SIG-M5 (cell line): ENCODE measurements at places on chromosomes 1 and 21.

DNA sequence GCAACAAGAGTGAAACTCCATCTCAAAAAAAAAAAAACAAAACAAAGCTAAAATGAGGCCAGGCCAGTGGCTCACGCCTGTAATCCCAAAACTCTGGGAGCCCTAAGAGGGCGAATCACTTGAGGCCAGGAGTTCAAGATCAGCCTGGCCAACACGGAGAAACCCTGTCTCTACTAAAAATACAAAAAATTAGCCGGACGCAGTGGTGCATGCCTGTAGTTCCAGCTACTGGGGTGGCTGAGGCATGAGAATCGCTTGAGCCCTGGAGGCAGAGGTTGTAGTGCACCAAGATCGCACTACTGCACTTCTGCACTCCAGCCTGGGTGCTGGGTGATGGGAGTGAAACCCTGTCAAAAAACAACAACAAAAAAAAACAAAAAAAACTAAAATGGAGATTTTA lies 191.2 kb upstream of the SGIP1 start:
- no peak for DNase-seq

DNA sequence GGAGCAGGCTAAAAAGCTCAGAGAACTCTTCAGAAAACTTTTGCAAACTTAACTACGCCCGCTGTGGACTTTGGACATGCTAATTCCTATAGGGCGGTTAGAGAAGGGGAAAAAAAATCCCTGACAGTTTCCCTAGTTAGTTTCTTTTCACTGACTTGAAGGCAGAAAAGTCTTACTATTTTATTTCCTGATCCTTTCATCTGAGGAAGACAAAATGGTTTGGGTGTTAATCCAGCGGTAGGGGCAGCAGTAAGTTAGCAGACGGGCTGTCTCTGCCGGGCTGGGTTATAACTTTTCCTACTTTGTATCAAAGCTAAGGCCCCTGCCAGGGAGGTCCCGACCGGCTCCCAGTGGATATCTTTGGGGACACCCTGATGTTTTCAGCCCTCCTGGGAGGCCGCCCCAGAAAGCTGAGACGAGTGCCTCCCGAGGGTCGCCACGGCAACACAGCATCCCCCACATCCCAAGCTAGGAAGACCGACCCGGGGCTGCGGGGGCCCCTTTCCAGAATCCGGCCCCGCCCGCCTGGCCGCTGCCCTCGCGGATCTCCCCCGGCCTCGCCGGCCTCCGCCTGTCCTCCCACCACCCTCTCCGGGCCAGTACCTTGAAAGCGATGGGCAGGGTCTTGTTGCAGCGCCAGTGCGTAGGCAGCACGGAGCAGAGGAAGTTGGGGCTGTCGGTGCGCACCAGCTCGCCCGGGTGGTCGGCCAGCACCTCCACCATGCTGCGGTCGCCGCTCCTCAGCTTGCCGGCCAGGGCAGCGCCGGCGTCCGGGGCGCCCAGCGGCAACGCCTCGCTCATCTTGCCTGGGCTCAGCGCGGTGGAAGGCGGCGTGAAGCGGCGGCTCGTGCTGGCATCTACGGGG lies 162.6 kb downstream of the RUNX1 start:
- no peak for DNase-seq

DNA sequence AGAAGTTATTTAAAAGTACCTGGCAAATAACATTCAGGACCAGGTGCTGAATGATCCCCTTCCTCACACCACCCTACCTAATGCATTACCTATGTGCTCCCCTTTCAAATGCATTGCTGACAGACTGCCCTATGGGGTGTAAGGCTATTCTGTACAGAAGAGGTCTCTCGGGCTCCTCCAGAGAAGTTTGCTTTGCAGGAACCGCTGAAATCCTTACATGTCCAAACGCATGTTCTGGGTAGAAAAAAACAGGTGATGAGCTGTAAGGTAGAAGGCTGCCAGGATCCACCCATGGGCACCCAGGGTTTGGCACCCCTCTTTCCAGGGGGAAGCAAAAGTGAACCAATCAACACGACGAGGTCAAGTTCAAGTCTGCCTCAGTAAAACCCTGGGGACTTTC lies 58.3 kb upstream of the TARBP1 start:
- no peak for DNase-seq

- no peak for DNase-seq
Measured at GRCh38 chr1:20666146-20666545, 5.0 kb upstream of the DDOST start.

DNA sequence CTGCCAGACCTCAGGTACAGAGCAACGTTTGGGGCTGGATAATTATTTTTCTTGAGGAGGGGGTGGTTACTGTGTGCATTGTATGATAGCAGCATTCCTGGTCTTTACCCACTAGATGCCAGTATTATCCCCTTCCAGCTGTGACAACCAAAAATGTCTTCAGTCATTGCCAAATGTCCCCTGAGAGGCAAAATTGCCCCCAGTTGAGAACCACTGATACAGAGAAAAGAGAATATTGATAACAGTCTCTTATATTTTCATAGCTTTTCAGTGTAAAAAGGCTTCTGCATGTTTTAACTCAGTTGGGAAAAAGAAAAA lies 51.8 kb upstream of the SYT14 start:
- DNase-seq = no peak

DNA sequence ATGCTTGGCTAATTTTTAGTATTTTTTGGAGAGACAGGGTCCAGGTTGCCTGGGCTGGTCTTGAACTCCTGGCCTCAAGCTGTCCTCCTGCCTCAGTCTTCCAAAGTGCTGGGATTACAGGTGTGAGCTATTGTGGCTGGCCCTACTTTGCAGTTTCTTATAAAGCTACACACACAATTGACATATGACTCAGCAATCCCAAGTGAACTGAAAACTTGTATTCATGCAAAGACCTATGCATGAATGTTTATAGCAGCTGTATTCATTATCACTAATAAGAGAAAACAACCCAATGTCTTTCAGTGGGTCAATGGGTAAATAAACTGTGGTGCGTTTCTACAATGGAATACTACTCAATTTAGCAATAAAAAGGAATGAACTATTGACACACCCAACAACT lies 103.1 kb downstream of the MRPS6 start:
- no peak for DNase-seq

DNA sequence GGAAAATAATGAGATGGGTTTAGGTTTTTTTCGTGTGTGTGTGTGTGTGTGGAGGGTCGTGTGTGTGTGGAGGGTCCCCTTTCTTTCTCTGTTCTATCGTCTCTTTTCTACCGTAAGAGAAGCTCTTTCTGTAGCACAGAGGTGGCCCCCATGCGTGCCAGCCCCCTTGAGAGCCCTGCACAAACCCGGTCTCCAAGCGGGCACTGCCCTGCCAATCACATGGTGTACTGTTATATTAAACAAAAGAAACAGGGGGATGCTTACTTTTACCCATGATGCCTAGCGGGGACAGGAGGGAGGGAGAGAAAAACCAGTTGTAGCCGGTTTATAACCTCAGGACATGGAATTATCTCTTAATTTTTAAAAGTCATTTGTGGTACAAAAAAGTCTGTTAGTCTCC lies 41.0 kb downstream of the GATAD2B start:
- no peak for DNase-seq

- no peak for DNase-seq
Measured at GRCh38 chr1:59427155-59427554, 130.3 kb downstream of the FGGY start.

GRCh38 chr1:95023399-95024043 lies 49.2 kb downstream of the ALG14 start:
- DNase-seq = no peak

- DNase-seq = no peak
Measured at GRCh38 chr1:196306421-196306820, 301.8 kb downstream of the KCNT2 start.

GRCh38 chr1:71783071-71783470 lies 499.3 kb downstream of the NEGR1 start:
- no peak for DNase-seq

DNA sequence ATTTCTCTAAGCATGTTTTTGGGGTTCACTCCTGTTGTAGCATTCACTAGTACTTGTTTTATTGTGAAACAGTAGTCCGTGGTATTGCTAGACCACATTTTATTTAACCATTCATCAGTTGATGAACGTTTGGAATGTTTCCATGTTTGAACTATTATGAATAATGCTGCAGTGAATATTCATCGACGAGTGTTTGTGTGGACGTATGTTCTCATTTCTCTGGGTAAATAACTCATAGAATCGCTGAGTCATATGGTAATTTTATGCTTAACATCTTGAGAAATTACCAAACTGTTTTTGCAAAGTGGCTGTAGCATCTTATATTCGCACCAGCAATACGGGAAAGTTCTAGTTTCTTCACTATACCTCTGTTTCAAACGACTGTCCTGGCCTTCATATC lies 28.0 kb upstream of the KAZN start:
- DNase-seq = no peak

GRCh38 chr1:41533016-41533730 lies 48.7 kb upstream of the EDN2 start:
- DNase-seq = no peak

DNA sequence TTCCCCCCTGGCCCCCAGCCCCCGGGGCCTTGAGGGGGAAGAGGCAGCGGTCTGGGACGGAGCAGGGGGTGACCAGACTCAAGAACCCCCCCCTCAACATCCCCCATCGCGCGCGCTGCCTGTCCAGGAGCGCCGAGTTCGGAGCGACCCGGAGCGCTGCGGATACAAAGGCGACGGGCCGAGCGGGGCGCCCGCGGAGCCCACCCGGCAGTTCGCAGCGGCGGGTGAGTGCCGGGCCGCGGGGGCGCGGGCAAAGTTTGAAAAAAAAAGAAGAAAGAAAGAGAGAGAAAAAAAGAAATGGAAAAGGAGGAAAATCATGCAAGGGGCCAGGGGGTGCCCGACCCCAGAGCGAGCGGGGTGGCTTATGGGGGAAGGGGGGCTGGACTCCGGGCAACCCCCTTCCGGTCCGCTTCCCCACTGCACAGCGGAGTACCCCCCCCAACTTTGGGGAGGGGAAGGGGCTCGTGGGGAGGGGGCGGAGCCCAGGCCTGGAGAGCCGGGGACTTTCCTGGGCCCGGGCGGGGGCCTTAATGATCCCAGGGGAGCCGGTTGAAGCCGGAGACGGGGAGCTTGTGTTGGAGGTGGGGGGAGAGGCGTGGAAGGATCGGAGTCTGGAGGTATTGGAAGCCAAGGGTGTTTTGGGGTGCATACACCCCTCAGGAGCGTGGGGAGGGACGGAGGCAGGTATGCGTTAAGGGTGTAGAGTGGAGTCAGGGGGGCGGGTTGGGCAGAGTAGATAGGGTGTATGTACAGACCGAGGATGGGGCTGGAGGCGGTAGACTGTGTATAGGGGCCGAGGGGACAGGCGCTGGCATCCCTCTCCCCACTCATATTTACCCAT lies 502 bp downstream of the VANGL2 start:
- DNase-seq = no peak

- no peak for DNase-seq
Measured at GRCh38 chr1:245156736-245157505, 2.1 kb downstream of the KIF26B start.

DNA sequence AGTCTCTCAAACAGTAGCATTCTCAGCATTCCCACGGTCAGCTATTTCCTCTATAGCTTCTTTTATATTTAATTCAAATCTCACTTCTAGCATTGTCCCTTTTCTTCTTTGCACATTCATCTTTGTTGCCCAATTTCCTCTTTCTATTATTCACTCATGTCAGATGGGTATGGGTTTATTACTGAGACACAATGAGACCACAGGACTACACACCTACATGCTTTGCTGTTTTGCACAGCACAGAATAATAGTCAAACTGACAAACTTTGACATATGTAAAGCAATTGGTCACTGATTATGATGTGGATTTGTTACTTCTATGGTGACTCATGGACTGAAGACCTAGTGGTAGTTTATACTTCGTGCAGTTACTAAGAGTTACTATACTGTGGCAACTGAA lies 5.8 kb upstream of the CD1C start:
- no peak for DNase-seq

- DNase-seq = no peak
Measured at GRCh38 chr1:29120947-29121485, 2.7 kb downstream of the TMEM200B start.

- no peak for DNase-seq
Measured at GRCh38 chr1:26787381-26787705, 407 bp upstream of the PIGV start.

GRCh38 chr1:218284377-218284916 lies 646 bp upstream of the RRP15 start:
- no peak for DNase-seq

- DNase-seq = no peak
Measured at GRCh38 chr21:36723371-36723881, 24.5 kb downstream of the SIM2 start.
